GM12878 (cell line): ENCODE measurements at places on chromosomes 4 and X. TPM values are rescaled to one million over a fixed set of nuclear protein-coding genes. Genes with fewer than 3 reads are reported as not detected.

The CXCL6 gene
- total RNA-seq: not detected in 2 replicates

The NAA11 gene
- total RNA-seq: not detected in 2 replicates

The CABS1 gene
- not detected in 2 replicates for total RNA-seq

The ZNF630 gene
- 1.2 and 1.8 TPM in 2 replicates for total RNA-seq

The SLC9A7 gene
- total RNA-seq: 52.6 and 57.2 TPM in 2 replicates

The CSAG2 gene
- total RNA-seq: not detected in 2 replicates
